ENCODE measurements at places on chromosomes 7 and 10.

DNA sequence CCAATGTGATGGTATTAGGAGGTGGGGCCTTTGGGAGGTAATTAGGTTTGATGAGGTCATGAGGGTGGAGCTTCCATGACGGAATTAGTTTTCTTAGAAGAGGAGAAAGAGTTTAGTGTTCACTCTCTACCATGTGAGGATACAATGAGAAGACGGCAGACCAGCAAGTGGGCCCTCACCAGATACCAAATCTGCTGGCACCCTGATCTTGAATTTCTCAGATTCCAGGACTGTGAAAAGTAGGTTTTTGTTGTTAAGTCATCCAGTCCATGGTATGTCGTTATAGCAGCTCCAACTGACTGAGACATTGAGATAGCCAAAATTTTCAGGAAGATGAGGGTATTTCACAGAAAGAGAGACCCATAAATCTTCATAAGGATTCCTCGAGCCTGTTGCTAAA, 3.6 kb upstream of the TMEM196 start:
- no peak for DNase-seq

DNA sequence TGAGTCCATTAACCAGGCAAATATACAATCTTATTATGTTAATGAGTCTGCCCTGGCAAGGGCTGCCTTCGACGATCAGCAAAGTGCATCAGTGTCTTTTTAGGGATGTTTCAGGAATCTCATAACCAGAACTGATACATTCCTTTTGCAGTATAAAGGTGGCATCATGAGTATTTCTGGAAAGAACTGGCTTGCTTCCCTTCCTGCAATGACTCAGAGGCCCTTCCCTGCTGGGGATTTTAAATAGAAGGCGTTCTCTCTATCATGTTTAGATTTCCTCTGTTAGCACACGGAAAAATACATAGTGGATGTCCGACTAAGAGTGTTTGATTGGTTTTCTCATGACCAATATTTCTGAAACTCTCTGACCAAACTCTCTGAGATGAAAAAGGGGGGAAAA, 1.8 kb downstream of the NPS start:
- DNase-seq, result no peak

- no peak for DNase-seq
These were observed 205.3 kb downstream of the ARHGAP21 start for GRCh38 chr10:24518411-24518810.

DNA sequence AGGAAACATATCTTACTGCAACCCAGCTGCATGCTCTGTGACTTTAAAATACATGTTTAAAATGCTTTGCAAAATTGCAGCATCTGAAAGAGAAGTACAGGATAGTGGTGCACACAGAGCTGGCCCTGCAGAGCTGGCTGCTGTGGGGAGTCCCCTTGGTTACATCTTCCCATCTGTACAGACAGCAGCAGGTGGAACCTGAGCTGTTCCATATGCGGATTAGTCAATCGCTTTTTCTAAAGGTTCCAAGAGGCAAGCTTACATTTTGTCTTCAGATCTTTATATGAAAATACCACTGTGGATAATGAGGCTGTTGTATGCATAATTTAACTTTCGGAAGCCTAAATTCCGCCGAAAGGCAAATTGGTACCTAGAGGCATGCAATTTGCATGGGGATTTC, 444.1 kb downstream of the NRG3 start:
- no peak for DNase-seq

- DNase-seq, result no peak
These were observed 39.6 kb downstream of the DYNC1I1 start for GRCh38 chr7:95811846-95812445.

DNA sequence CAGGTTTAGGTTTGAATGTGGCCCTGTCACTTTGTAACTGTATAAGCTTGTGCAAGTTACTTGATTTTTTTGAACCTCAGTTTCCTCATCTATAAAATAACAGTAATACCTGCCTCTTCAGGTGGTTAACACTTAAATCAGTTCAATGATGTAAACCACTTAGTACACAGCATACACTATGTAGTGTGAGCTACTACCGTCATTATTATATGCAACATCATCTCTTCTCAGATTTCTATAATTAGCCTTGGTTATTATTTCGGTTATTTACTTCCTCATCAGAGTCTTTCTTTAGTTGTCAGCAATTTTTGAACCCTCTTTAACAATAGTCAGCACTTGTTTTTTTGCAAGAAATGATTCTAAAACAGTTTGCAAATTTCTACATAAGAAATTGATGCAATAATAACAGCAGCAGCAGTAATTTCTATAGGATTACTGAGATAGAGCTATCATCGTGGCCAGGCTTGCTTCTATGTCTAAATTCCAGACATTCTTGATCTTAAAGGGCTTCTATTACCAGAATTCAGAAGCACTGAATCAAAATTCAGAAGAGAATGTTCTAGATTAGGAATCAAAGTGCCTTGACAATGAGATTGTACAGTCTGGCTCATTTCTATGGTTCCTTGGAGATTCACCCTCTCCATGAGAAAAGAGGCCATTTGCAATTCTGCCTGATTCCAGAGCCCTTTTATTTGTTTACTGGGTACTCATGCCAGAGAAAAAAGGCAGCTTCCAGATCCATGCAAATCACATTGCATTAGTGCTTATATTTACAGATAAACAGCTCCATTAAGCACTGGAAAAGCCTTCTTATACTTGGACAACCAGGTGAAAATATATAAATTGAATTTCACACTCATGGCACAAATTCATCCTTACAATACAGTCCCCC, 25.0 kb upstream of the WDR11 start:
- no peak for DNase-seq

DNA sequence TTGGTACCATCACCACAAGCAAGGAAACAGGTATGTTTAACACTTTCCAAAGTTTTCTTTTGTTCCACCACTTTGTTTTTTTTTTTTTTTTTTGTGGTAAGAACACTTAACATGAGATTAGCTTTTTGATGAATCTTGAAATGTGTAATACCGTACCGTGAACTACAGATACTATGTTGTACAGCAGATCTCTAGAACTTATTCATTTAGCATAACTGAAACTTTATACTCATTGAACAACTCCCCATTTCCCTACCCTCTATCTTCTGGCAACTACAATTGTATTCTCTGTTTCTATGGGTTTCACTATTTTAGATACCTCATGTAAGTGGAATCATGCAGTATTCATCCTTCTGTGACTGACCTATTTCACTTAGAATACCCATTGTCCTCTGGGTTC, 162.7 kb upstream of the ITGB1 start:
- DNase-seq, result no peak

GRCh38 chr10:132641401-132641800, 103.8 kb downstream of the INPP5A start:
- DNase-seq, result no peak

GRCh38 chr7:113652501-113652900, 266.3 kb downstream of the PPP1R3A start:
- DNase-seq, result no peak

DNA sequence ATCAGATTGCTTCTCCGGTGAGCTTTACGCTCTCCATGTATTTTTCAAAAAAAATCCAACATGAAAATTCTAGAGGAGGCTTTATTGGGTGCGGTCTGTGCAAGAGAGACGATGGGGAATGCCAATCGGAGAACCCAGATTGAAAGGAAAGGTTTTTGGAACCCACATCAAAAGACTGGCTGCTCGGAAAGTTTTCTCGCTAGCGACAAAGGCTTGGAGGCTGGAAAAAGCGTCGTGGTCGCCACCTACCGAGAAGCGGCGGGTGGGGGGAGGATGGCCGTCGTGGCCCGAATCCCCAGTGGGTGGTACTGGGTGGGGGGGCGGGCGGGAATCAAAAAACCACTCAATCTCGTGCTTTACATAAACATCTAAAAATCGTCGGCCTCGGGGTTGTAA, 1.1 kb upstream of the GTF2I start:
- DNase-seq, result peak; percentile 45

GRCh38 chr7:155187061-155187785, 110.5 kb upstream of the INSIG1 start:
- DNase-seq, result no peak

DNA sequence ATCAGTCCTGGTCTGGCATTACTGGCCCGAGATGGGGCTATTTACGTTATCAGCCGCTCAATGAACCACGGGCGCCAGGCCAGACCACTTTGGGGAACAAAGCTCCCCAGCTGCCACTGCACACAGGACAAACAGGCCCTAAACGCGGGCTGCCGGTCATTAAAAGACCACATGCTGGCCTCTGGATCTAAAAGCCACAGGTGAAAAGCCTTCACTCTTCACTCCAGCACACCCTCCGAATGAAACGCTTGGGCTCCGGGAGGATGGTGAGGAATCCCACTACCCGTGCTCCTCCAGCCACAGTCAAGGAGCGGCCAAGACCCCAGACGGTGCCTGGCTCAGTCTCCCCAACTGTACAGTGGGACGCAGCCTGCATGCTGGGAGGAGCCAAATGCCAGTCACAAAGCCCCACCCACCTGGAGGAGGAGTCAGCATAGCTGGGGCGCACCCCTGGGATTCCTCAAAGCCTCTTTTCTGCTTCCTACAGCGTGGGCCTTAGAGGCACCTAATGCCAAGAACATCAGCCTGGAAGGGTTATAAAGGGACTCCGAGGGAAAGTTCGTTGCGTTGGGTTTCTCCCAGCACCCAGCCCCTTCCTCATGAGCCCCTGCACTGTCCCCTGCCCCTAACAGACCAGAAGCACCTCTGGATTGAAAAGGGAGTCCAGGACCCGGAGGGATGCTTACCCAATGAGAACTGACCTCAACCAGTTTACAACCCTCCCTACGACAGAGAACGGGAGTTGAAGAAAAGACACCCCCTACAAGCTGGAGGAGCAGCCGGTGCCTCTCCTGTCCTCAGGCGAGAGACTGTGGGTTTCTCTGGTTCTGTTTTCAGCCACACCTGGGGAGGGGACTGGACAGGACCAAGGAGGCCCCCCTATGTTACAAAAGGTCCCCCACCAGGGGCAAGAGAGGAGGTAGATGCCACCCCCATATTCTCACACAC, 4.7 kb downstream of the PDGFA start:
- DNase-seq, result no peak

GRCh38 chr10:15775513-15775912, 55.8 kb upstream of the ITGA8 start:
- no peak for DNase-seq

DNA sequence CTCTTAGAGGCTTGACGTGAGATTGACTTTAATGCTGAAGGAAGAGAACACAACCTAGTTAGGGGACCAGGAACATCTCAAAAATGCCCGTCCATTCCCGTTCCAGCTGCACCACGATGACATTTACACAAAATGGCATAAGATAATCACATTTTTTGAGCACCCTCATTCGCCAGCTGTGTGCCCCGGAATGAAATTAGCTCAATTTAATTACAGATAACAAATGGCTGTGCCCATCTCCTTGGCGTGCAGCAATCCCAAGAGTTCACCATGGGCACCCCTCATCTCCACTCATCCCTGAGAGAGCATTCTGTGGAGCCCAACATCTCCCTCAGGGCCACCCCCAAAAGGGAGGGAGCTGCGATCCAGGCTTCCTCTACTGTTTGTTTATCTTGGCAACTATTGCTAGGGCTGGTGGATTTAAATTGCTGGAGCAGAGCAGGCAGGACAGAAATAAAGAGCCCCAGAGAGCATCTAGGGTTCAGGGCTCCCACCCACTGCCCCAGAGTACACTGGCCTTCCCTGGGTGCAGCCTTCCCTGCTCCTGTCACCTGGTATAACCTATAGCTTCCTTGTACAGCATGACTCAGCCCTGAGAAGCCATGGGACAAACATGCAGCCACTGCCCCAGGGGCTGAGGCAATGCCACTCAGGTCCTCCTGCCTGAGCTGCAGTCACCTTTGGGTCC, 263.5 kb downstream of the ZEB1 start:
- DNase-seq, result no peak

GRCh38 chr7:140327261-140327661, 71.1 kb downstream of the SLC37A3 start:
- DNase-seq, result no peak

DNA sequence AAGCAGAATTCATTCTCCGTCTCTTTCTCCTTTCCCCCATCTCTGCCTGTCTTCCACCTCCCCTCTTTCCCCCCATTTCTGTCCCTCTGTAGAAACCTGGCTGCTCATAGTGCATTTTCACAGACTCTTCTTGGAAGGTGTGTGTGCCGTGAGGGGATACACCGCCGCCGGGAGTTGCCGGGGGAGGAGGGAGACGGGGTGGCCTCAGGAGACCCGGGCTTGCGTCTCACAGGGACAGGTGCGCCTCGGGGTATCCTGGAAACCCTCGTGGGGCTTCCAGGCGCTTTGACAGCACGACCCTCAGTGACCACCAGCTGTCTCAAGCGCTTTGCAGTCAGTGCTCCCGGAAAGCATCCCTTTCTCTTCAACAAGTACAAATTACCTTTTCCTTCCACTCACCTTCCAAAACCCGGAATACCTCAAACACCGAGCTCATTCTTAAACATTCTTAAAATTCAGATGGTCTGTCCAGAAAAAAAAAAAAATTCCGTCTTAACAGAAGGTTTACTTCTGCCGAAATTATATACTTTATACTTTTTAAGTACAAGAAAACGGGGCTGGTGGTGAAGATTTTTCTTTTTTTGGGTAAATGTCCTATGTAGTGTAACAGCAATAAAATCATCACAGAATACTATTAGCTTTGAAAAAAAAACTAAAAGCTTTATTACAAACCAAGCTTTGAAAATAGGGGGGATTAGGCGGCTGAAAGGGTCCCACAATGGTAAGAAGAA, 8.2 kb downstream of the EMX2 start:
- DNase-seq, result no peak

DNA sequence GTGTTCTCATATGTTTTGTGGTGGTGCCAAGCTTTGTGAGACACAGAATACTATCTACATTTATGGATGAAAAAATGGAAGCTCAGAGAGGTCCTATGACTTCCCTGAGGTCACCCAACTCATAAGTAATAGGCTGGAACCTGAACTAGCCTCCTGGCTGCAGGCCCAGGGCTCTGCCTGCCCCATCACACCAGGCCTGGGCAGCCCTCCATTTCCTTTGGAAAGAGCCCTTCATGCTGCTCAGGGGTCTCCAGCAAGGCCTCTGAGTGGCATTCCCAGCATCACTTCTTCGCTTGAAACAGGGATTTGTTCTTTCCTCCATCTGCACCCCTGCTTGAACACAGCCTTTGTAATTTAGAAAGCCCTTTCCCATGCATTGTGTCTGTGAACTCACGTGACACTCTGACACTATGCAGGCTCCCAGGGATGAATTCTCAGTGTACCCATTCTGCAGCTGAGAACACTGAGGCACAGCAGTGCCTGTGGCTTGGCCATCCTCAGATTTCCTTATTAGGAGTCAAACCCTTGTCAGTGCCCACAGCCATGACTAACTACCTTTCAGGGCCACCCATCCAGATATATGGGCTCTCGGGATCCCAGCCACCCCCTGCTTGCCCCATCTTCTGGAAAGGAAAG, 127.8 kb upstream of the PPIF start:
- DNase-seq, result no peak

DNA sequence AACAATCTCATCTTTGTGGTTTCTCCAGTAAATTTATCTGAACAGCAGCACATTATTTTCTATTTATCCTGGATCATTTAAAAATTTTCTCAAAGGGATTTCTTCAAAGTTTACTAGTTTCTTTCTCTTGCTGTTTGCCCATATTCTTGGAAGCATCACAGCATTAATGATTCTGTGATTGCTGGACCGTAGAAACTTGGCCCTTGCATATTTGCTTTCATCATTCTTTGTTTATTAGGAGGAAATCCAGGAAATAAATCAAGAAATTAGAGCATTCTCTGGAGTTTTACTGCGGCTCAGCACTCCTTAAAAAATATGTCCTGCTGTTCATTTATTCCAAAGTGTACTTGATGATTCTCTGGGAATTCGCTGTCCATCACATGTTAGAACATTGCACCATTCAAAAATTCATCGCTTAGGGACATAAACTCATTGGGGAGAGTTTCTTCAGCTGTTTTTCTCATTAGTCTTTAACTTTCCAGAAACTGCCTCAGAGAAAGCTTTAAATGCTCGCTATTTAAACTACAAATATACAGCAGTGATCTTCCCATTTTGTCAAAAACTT, 264.0 kb upstream of the CDC14C start:
- no peak for DNase-seq
